Bronchial epithelial cell (primary cell): ENCODE measurements at places on chromosomes 5 and 9. TPM values are rescaled to one million over a fixed set of nuclear protein-coding genes. Genes with fewer than 3 reads are reported as not detected.

C5orf58 gene
- not detected in 2 replicates for total RNA-seq

TLX3 gene
- total RNA-seq, result not detected in 2 replicates

PCDHB9 gene
- total RNA-seq, result under 0.01 TPM in 1 of 2 replicates, not detected in the other

MARCOL gene
- total RNA-seq, result not detected in 2 replicates

GRCh38 chr5:177429248-177430040 is 3.0 kb downstream of the GRK6 start:
- DNase-seq, result no peak

- DNase-seq, result peak; percentile 36
These were observed 721 bp downstream of the GIN1 start for GRCh38 chr5:103119070-103119764.
